CD4-positive, alpha-beta T cell treated with Interleukin-17A for 4 hours (primary cell): ENCODE measurements at places on chromosomes 3 and 15.
A peak's percentile ranks its signal among the peaks of the same experiment; 100 is the strongest.

- peak; percentile 42 for DNase-seq
These were observed 32.4 kb upstream of the HES1 start for GRCh38 chr3:194103505-194103904.

GRCh38 chr15:94453227-94453988 is 222.0 kb downstream of the MCTP2 start:
- DNase-seq: no peak

DNA sequence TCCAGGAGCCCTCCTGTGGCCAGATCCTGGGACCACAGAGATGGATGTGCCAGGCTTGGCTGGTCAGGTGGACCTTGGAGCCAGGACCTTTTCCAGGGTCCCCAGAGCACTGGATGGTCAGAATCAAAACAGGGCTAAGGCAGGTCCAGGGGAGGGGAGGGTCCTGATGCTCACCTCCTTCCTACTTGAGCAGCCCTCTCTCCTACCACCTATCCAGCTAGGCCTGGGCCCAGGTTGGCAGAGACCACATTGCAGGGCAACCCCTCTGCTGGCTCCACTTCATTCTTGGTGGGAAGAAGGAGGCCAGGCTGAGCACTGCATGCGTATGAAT is 28.5 kb upstream of the SFMBT1 start:
- no peak for DNase-seq

- DNase-seq: no peak
These were observed 1.0 kb upstream of the PCCB start for GRCh38 chr3:136249091-136249490.

- no peak for DNase-seq
These were observed 116.6 kb downstream of the TRIM42 start for GRCh38 chr3:140794507-140794906.

DNA sequence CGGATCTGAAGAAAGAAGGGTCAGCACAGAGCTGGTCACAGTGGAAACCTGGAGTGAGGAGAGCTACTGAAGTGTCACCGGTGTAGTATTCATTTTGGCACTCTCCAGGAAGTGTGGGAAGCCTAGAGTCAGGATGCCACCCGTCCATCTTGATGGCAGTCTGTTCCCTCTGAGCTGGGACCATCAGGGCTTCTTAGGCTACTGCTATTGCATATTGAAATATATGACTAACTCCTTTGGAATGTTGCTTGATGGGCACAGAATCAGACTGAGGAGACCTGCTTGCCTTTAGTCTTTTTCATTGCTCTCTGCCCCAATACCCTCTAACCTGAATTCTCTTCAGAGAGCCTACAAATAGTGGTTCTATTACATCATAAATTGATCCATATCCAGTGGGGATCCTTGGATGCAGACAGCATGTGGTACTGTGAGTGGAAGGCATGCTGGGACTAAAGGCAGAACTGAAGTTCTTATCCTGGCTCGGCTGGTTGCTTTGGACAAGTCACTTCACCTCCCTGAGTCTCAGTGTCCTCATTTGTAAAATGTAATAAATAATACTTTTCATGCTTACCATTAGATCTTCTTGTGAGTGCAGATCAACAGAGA is 143.5 kb downstream of the PDE8A start:
- DNase-seq: no peak

- DNase-seq: no peak
These were observed 117.6 kb upstream of the ETV5 start for GRCh38 chr3:186226482-186226881.
